ENCODE measurements at places on chromosomes 13 and 19. TPM values are rescaled to one million over a fixed set of nuclear protein-coding genes. Genes with fewer than 3 reads are reported as not detected.

The METTL21C gene
- 0.79 TPM for polyA plus RNA-seq

The CATSPERD gene
- polyA plus RNA-seq, result not detected

The IL11 gene
- 0.69 TPM for polyA plus RNA-seq

The C13orf46 gene
- not detected for polyA plus RNA-seq

The CYP2A7 gene
- 0.19 TPM for polyA plus RNA-seq

The SHKBP1 gene
- 31.2 TPM for polyA plus RNA-seq

The LAIR1 gene
- polyA plus RNA-seq, result 5.1 TPM

The ZNF763 gene
- 9.1 TPM for polyA plus RNA-seq

The GFY gene
- not detected for polyA plus RNA-seq

The SMIM24 gene
- 436 TPM for polyA plus RNA-seq

The PTGER1 gene
- 4.4 TPM for polyA plus RNA-seq

The MAP1S gene
- 30.4 TPM for polyA plus RNA-seq

DNA sequence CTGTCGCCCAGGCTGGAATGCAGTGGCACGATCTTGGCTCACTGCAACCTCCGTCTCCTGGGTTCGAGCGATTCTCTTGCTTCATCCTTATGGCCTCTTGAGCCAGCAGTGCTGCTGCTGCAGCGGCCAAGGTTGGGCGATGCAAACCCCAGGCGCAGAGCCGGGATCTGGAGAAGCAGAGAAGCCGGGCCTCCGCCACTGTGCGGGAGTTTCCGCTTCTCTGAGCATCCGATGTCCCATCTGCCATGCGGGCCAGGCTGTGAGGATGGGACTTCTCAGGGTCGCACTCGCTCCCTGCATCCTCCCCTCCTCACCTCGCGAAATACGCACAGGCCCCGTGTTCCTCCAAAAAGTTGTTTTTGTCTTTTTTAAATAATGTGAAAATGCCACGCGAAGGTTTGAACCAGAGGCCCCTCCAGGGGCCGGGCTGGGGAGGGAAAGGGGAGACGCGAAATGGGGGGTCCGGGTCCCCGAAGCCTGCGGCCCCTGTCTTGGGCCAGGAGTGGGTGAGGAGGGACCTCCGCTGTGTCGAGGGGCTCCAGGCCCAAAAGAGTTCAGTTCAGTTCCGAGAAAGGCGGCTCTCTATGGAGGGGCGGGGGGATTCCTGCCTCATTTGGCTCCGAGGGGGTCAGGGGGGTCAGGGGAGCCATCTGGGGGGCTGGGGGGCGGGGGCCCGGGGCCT, 15.9 kb downstream of the CYTH2 start:
- DNase-seq, result no peak

DNA sequence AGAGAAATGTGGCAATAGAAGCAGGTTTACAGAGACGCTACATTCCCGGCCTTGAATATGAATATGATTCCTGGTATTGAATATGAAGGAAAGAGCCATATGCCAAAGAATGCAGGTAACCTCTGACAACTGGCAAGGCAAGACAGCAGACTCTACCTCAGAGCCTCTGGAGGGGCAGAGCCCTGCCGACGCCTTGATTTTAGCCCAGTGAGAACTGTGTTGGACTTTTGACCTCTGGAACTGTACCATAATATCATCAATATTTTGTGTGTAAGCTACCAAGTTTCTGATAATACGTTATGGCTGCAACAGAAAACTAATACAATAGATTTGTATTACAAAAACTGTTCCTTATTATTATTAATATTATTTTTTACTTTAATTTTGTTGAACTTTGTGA, 219.7 kb downstream of the FGF14 start:
- DNase-seq, result no peak

GRCh38 chr19:50794876-50795663, 4.9 kb downstream of the ACP4 start:
- no peak for DNase-seq

DNA sequence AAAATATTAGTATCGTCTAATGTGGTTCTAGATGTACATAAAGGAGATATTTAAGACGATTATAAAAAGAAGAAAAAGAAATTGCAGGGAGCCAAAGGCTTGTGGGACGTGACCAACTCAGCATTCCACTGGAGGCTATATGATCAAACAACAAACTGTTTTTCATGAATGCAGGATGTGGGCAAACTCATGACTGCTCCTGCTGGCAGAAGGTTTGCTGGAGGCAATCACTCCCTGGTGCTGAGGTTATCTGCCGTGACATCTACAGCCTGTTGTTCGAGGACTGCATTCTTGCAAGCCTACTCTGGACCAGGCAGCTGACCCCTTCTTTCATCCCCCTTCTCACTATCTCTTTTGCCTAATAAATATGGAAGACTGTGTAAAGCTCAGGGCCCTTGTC, 518.1 kb downstream of the UQCRFS1 start:
- DNase-seq, result no peak

DNA sequence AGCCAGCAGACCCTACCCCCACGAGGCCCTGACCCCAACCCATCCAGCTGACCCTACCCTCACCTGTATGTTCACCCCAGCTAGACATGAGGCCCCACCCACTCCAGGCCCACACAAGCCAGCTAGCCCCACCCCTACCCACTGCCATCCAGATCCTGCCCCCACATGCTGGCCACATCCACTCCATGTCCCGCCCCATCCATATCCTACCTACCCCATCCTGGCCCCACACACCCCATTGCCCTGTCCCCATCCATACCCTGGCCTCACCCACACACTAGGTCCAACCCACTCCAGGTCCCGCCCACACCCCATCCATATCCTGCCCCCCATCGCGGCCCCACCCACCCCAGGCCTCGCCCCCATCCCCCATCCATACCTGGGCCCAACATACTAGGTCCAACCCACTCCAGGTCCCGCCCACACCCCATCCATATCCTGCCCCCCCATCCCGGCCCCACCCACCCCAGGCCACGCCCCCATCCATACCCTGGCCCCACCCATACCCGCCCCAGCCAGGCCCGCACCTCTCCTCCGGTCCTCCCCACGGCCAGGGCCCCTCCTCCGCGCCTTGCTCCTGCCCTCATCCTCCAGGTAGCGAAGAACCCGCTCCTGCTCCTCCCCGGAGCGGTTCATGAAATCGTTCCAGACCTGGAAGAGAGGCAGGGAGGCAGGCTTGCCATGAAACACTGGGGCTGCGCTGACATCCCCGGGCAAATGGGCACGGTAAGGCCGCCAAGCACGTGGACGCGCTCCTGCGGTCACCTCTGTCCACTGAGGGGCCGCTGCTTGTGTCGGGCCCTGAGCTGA, 7.2 kb downstream of the RNU6-9 start:
- no peak for DNase-seq

- DNase-seq, result no peak
Measured at GRCh38 chr19:38059897-38060296, 152.9 kb downstream of the SIPA1L3 start.

- DNase-seq, result no peak
Measured at GRCh38 chr13:37766502-37766901, 103.1 kb downstream of the TRPC4 start.

GRCh38 chr19:19514215-19514657, 1.1 kb downstream of the TSSK6 start:
- no peak for DNase-seq

- DNase-seq, result no peak
Measured at GRCh38 chr19:49328741-49329140, 3.8 kb upstream of the SLC6A16 start.

GRCh38 chr19:58381460-58382212, 806 bp upstream of the ZNF837 start:
- DNase-seq, result no peak

- DNase-seq, result no peak
Measured at GRCh38 chr19:17035842-17036424, 9.3 kb upstream of the CPAMD8 start.

GRCh38 chr13:99433543-99434075, 67.7 kb upstream of the TM9SF2 start:
- DNase-seq, result no peak

DNA sequence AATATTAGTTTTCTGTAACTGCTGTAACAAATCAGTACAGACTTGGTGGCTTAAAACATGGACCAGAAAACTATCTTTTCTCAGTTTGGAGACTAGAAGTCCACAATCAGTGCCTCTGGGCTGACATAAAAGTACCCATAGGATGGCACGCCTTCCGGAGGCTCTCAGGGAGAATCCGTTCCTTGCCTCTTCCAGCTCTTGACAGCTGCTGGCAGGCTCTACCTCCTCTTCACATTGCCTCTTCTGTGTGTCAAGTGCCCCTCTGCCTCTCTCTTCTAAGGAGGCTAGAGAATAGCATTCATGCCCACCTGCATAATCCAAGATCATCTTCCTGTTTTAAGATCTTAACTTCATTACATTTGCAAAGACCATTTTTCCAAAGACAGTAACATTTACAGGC, 1194.2 kb downstream of the EFNB2 start:
- DNase-seq, result no peak

DNA sequence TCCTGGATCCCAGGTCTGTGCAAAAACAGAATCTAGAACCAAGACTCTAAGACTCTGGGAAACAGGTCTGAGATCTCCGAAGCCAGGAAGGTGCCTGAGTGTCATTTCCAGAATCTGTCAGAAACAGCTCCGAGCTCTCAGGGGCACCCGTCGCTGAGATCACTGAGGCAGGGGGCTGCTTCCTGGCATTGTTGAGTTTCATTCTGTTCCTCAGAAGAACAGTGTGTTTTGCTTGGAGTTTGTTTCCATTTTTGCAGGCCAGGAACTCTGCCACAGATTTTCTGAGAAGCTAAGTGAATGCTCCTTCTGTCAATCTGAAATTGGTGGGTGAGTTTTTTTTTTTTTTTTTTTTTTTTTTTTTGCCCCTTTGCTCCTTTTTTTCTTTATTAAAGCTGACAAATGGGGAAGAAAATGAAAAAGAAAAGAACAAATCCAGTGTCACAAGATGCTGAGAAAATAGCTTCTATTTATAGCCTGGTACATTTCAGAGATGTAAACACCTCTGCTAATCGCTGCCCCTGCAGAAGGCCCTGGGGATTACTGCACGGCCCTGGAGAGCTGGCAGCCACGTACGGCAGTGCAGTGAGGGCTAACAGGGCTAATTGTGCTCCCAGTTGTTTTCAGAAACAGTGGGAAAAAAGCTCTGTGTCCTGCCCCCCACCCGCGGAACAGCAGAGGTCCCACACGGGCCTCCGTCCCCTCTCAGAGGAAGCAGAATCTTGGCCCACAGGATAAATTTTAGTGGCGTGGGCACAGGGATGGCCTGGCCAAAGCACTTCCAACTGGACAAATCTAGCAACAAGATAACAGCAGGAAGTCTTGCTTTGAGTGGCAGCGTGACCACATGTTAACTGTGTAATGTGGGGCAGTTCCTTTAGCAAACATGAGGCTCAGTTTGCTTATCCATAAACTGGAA, 237.6 kb upstream of the IRS2 start:
- no peak for DNase-seq

DNA sequence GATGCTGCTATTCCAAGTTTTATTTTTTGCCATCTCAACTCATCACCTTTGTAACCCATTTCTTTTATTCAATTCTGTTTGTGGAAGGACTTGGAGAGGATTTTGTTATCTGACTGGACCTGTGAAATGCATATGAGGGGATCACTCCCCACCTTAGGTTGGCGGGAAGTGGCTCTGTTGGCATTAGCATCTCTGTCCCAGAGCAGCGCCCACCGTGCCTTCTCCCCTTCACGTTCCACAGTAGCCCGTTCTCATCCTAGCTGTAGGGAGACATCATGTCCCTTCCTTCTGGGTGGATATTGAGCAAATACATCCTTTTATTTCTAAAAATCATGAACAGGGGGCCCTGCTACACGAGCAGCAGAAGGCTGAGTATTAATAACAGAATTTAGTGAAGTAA, 330.4 kb downstream of the RFC3 start:
- DNase-seq, result no peak

DNA sequence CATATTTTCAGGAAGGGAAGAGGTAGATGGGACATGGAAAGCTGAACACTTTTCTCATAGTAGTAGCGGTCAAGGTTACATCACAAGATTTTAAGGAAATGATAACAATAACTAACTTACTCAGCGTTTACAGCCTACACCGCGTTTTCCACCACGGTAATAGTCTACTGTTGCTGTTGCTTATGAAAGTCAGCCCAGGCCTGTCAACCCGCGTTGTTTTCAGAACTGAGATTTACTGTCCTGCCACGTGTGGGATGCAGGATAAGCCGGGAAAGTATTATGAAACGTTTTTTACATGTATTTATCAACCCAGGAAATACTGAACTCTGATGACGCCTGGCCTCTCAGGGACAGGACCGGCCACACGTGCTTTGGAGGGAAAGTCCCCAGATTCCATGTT, 36.0 kb upstream of the LAMP1 start:
- no peak for DNase-seq

DNA sequence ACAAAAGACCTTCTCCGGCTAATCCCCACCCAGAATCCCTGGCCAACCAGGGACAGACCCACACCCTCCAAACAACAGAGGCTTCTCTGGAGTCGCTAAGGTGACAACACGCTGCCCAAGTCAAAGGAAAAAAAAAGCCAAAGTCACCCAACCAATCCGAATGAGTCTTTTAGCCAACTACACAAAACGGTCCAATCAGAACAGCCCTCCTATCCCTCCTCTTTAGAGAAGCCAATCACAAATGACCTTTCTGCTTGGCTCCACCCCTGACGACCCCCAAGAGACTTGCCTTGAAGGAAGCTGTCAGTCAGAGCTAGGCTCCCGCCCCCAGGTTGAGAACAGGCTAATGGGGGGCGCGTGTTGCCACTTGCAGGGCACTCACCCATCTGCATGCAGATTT, 6.6 kb upstream of the FBXW9 start:
- DNase-seq, result no peak

GRCh38 chr13:48564056-48564455, 31.2 kb upstream of the RCBTB2 start:
- DNase-seq, result no peak

DNA sequence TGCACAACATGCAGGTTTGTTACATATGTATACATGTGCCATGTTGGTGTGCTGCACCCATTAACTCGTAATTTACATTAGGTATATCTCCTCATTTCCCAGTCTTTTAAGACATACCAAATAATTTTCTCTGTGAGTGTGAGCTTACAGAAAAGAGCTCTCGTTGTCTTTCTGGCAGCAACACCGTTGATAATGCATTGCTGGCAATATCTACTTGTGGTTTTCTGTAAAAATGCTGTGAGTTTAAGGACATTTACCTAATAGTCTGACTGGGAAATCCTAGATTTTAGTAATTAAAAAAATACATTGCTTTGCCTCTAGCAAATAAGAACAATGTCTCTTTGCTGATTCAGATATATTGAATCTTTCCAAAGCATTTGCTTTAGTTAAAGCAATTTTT, 8.4 kb downstream of the IGFL3 start:
- DNase-seq, result no peak

DNA sequence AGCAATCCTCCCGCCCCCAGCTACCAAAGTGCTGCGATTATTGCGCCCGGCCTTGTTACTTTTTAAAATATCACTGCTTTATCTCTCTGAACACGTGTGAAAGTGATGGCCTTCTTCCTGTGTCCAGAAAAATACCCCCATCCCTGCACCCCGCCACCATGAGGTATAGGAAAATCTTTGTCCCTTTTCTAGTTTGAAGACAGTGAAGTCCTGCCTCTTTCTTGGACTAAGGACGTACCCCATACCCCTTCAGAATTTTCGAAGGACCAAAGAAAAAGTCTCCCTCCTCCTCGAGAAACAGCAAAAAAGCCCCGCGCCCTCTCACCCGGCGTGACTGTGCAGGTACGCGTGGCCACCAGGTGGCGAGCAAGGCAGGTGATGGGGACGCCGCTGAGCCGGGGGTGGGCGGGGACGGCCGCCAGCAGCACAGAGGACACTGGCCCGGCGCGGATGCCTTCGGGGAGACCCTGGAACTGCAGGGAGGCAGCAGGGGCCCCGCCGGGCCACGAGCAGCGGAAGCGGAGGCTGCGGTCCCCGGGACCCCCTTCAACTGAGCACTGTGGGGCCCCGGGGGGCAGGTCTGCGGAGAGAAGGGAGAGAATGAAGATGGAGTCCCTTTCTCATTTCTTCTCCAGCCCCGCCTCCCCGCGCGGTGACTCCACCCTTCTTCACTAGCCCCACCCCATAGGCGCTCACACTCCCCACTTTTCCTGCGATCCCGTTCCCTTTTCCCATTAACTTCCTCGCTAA, 3.2 kb downstream of the VSIG10L start:
- peak; percentile 70 for DNase-seq
